ENCODE measurements at places on chromosomes 5 and 9.

- DNase-seq = no peak
Observed at GRCh38 chr5:169142264-169142970, 158.5 kb downstream of the SLIT3 start.

DNA sequence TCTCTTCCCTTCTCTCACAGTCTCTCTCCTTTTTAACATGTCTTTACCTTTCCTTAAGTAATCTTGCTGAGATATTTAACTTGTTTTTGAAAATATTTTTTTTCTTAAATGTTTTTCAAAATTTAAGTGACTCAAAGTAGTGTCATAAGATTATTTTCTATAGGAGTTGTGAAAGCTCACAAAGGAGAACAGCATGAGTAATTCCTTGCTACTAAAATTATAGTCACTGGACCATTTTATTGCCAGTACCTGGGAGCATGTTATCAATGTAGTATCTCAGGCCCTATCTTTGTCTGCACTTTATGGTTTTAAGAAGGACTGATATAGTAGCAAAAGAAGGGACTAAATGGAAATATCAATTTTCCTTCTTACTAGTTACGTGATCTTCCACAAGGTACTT is 181.9 kb downstream of the TMEM232 start:
- no peak for DNase-seq

DNA sequence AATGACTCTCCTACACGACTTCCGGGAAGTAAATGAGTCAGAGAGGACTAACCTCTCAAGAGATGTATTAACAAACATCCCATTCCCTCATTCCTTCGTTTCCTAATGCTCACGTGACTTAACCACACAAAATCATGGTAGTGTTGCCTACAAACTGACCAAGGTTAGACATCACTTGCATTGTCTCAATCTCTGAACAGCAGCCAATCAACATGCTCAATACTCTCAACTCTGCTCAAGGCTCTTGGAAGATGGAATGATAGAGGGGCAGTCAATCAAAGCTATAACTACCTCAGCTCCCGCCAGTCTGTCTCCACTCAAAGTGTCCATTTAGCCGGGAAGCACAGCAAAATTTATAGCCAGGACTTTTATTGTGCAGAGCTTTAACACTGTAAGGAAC is 143.8 kb upstream of the PIK3R1 start:
- no peak for DNase-seq

GRCh38 chr9:134178768-134179551 is 14.6 kb upstream of the RNU6ATAC start:
- no peak for DNase-seq

DNA sequence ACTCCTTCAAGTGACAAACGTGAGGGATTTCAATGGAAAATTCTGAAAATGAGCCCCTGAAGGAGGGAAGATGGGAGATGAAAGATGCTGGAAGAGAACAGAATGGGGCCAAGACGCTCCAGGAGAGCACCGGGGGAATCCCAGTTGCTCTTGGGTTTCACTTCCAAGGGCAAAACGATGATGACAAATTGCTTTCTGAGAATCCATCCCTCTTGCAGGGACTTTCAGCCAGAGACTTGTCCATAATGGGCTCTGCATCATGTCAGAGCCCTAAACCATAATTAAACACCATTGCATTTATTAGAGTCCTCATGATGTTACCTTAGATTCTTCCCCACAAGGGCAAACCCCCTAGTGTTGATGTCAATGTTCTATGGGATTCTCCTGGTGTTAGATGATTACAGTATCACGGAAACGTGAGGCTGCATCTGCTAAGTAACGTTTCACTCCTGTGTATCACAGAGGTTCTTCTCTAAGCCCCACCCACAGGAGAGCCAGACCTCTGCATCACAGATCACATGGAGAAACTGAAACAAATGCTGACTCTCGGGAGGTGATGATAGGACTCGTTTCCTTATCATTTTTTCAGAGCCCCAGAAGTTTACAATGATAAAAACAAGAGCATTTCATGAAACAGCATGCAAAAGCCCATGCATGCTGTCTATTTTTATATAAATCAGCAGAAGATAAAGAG is 114.4 kb downstream of the TENT4A start:
- peak; percentile 62 for DNase-seq

DNA sequence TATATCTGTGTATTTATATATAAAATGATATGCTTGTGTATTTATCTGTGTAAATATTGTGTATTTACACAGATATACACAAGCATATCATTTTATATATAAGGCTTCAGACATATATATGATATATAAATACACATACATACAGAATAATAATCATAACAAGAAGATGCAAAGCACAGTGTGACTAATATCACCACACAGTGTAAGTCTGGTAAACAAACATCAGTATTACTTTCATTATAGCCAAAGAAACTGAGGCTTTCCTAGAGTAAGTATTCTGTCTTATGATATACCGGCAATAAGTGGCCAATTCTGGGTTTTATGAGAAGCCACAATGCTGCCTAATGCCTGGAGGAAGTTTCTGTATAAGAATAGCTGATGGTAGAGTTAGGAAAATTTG is 29.9 kb upstream of the RAPGEF6 start:
- DNase-seq = no peak

- DNase-seq = no peak
Observed at GRCh38 chr5:52751137-52751536, 36.6 kb upstream of the ITGA1 start.

DNA sequence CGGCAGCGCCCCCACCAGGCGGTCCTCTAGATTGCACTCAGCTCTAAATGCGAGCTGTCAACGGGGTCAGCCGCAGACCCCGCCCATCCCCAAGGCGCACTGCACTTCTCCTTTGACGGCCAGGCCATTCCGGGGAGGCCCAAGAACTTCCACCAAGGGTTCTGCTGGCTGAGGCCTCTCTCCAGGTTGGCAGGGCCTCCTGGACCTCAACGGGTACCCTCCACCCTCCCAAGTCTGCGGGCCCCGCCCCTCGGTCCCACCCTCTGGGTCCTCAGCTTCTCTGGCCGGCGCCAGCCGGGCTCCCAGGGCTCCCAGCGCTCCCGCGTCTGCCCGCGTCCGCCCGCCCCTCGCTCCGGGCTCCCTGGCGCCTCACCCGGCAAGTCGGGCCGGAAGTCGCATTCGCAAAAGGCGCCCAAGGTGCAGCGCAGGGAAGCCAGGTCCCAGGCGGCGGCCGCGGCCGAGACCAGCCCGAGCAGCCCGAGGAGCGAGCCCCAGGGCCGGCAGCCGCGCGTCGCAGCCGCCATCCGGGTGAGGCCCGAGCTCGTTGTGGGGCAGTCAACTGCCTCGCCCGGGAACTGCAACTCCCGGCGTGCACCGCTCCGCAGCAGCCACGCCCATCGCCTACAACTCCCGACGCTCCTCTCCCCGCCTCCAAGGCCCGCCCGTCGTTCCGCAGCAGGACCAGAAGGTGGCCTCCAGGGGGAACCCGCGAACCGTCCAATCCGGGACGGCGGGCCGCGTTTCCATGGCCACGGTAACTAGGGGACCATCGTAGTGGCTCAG is at the start of gene TOR2A:
TSS of gene TOR2A (minus strand) at position 548 of the 783 bp plus-strand sequence. CDS start at position 524, 24 bp downstream.
- DNase-seq = peak; percentile 97

DNA sequence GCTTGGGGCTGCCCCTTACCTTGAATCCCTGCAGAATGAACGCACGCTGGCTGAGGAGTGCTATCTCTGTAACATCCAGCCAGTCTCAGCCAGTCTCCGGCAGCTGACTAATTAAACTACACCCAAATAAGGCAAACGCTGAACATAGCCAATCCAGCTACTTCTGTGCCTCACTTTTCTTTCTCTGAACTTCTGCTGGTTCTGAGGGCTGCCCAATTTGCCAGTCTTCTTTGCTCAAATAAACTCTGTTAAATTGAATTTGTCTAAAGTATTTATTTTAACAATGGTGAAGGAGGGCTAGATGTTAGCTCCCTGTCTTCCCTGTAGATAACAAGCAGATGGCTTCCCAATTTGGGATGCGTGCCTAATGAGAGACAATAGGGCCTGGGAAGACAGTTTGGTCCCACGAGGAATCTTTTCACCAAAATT is 154.0 kb upstream of the NFIL3 start:
- no peak for DNase-seq

GRCh38 chr9:81132796-81133195 is 556.6 kb downstream of the TLE1 start:
- no peak for DNase-seq

- DNase-seq = no peak
Observed at GRCh38 chr9:114249424-114250234, 73.3 kb upstream of the ORM1 start.

GRCh38 chr5:180541710-180542109 is 47.5 kb downstream of the CNOT6 start:
- DNase-seq = no peak

- DNase-seq = no peak
Observed at GRCh38 chr5:78004559-78004958, 228.4 kb upstream of the TBCA start.

GRCh38 chr9:87615547-87616148 is 110.3 kb upstream of the CTSL start:
- DNase-seq = no peak

GRCh38 chr5:102554728-102555127 is 55.9 kb upstream of the SLCO6A1 start:
- DNase-seq = no peak

- DNase-seq = no peak
Observed at GRCh38 chr5:127995556-127995955, 88.0 kb upstream of the SLC12A2 start.

GRCh38 chr9:96343515-96344360 is 39.8 kb downstream of the SLC35D2 start:
- no peak for DNase-seq

GRCh38 chr9:94826644-94827410 is 100.3 kb downstream of the AOPEP start:
- DNase-seq = no peak

- no peak for DNase-seq
Observed at GRCh38 chr9:108869092-108869725, 7.1 kb downstream of the ACTL7A start.

- no peak for DNase-seq
Observed at GRCh38 chr5:148972396-148972795, 90.5 kb downstream of the SH3TC2 start.

DNA sequence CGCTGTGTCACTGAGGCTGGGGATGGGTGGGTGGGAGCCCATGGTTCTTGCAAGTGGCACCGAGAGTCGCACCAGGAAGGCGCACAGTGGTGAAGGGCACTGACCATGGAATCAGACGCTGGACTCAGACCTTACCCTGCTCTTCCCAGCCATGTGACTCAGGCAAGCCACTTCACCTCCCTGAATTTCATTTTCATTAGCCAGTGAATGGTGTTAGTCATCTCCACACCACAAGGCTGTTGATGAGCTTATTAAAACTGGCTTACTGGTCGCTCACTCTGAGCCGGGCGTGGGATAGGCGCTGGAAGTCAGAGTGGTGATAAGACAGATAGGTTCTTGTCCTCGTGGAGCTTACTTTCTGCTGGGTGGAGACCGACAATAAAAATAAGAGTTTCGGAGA is 25.1 kb downstream of the FGF18 start:
- no peak for DNase-seq

- no peak for DNase-seq
Observed at GRCh38 chr9:96651626-96652025, 3.5 kb downstream of the PRXL2C start.

- DNase-seq = no peak
Observed at GRCh38 chr9:36401897-36402480, 1.9 kb upstream of the RNF38 start.

- DNase-seq = peak; percentile 2
Observed at GRCh38 chr5:90932052-90932699, 373.6 kb downstream of the ADGRV1 start.

- DNase-seq = no peak
Observed at GRCh38 chr9:81076131-81076530, 613.2 kb downstream of the TLE1 start.

- no peak for DNase-seq
Observed at GRCh38 chr9:438961-439768, 224.5 kb downstream of the DOCK8 start.

DNA sequence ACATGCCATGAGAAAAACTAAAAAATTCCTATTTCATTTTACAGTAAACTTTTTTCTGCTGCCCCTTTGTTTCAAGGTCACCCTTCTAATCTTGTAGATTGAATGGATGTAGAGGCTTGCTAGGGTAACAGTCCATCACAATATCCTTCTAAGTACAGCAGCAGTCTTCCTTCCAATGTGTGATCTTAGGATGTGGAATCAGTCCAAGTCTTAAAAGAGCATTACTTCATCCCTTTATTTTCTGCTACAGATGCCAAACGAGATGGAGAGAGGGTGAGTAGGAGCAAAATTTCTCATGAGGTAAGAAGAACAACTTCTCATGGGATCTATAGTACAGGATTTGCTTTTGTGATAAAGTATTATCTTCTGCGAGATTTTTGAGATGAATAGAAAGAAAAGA is 704 bp upstream of the IL33 start:
- DNase-seq = no peak

DNA sequence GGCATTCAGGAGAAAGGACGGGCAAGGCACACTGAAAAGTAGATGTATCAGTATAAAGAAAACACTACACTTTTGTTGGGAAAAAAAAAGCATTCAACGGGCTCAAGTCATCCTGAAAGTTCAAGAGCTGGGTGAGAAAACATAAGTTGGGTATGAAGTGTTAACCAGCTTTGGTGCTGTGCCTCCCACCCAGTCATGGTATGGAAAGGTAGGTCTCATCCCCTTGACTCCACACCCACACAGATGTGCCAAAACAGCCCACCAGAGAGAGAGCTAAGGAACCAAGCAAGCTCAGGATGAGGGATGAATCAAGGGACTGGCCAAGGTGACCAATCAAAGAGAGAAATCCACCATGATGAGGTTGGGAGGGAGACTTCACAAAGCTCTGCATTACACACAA is 54.7 kb downstream of the ESM1 start:
- peak; percentile 36 for DNase-seq

DNA sequence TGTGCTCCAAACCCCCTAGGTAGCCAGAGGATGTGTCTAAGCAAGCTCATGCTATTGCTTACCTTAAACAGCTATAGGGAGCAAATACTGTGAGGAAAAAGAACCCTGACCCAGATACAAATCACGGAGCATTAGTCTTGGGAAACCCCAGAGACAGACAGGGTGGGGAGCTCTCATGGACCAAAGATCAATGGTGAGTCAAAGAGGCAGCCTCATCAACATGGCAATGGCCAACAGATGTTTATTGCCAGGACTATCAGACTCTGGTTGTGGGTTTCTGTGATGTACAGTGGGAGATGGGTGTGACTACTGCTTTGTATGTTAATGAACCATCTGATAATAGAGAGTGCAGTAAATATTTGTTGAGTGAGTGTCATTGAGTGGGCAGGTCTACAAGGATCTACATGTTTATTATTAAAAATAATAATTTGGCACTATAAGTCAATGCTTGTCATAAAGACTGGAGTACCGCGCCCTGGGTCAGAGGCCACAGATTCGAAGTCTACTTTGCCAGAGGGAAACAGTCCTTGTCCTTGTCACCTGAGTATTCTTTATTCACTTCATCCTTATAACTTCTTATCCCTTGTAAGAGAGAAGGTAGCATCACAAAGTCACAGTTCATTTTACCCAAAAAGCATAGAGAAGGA is 56.5 kb upstream of the RAI14 start:
- DNase-seq = no peak

Measured in stimulated activated CD4-positive, alpha-beta T cell treated with anti-CD3 and anti-CD28 coated beads, Interleukin-1b, Interleukin-23, amount 100 ng/mL, for 48 hours (primary cell).